ENCODE measurements at places on chromosomes 7 and 10. TPM values are rescaled to one million over a fixed set of nuclear protein-coding genes. Genes with fewer than 3 reads are reported as not detected.

CASTOR2 gene
- 44.5 TPM for total RNA-seq

DNA sequence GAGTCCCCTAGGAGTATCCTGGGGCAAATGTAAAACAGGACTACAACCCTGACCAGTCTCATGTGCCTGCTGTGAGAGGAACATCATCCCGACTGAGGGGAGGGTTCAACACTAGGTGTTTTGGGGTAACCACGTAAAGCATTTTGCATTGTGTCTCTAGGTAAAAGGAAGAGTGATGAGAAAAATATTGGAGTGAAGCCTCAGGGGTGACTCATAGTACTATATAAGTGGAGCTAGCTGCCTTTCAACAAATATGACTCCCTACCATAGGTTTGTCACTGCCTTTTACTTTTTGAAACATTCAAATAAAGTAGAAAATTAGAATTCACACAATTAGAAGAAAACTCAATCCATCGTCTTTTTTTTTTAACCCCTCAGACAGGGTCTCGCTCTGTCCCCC lies 2.6 kb upstream of the CAMK2G start:
- DNase-seq: no peak

DNA sequence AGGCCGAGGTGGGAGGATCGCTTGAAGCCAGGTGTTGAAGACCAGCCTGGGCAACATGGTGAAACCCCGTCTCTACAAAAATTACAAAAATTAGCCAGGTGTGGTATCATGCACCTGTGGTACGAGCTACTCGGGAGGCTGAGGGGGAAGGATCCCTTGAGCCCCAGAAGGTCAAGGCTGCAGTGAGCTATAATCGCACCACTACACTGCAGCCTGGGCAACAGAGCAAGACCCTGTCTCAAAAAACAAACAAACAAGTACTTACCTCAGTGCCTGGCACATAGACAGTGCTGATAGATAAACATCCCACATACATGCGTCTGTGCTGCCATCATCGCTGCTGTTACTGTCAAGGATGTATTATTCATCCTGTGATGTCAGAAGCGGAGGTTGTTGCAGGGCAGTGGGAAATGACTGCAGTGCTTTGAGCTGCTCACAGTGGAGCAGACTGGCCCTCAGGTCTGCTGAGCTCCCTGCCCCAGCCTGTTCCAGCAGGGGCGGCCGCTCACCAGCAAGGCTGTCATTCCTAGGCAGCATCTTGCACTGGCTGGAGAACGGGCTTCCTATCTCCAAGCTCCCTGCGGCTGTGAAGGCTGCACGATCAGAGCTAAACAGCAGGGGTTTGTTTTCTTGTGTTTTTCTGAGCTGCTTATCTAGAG lies 18.6 kb downstream of the FOXK1 start:
- DNase-seq: no peak

- DNase-seq: no peak
These were observed 445.2 kb downstream of the KCNMA1 start for GRCh38 chr10:77192402-77192801.

- no peak for DNase-seq
These were observed 77.5 kb upstream of the HABP2 start for GRCh38 chr10:113475381-113475807.

DNA sequence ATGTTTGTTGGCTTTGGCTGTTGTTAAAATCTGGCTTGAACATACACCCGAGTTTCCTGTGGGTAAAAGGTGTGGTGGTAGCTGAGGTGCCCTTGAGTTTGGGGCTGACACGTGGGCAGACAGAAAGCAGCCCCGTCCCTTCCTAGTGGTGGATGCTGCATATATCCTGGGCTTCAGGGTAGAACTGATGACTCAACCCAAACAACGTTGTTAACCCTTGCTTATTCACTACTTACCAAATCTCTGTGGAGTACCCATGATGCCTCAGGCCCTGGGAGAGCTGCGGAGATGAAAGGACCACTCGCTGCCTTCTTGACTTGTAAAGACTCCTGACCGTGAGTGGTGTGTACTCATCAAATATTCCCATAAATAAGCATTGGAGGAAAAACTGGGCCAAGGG lies 245.1 kb downstream of the RAB11FIP2 start:
- DNase-seq: no peak

Data from mesothelial cell of epicardium (in vitro differentiated cells).